Stimulated activated CD8-positive, alpha-beta memory T cell treated with anti-CD3 and anti-CD28 coated beads, Interleukin-15, amount 100 ng/mL, for 4 hours (primary cell): ENCODE measurements at places on chromosomes 5 and 9.

- DNase-seq = no peak
These were observed 155.3 kb upstream of the KLF4 start for GRCh38 chr9:107644733-107645463.

- no peak for DNase-seq
These were observed 203.3 kb downstream of the FOXD4L6 start for GRCh38 chr9:40925149-40925548.

GRCh38 chr9:35552837-35553236, 52.2 kb upstream of the TESK1 start:
- no peak for DNase-seq

GRCh38 chr9:20508242-20508641, 114.1 kb downstream of the MLLT3 start:
- DNase-seq = no peak

GRCh38 chr5:129963359-129963758, 59.1 kb downstream of the CHSY3 start:
- DNase-seq = no peak

DNA sequence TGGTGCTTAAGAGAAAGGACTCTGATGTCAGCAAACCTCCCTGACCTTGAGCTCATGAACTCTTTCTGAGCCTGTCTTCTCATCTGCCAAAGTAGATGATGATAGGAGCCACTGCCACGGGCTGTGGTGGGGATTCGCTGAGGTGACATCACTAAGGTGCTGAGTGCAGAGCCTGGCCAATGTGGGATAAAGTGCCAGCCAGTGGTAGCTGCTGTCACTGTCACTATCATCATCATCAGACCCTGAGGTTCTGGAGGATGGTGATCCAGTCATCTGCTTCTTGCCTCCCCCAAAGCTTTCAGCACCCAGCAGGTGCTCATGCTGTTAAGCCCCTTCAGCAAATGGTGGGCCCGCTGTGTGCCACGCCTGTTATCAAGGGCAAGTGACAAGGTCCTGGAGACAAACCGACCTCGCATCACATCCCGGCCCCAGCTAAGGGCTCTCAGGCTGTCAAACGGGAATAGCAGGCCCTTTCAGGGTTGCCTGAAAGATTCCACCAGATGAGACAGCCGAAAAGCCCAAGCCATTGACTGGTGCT, 6.4 kb downstream of the FPGS start:
- no peak for DNase-seq

GRCh38 chr9:92164490-92164889, 49.3 kb upstream of the SPTLC1 start:
- no peak for DNase-seq

DNA sequence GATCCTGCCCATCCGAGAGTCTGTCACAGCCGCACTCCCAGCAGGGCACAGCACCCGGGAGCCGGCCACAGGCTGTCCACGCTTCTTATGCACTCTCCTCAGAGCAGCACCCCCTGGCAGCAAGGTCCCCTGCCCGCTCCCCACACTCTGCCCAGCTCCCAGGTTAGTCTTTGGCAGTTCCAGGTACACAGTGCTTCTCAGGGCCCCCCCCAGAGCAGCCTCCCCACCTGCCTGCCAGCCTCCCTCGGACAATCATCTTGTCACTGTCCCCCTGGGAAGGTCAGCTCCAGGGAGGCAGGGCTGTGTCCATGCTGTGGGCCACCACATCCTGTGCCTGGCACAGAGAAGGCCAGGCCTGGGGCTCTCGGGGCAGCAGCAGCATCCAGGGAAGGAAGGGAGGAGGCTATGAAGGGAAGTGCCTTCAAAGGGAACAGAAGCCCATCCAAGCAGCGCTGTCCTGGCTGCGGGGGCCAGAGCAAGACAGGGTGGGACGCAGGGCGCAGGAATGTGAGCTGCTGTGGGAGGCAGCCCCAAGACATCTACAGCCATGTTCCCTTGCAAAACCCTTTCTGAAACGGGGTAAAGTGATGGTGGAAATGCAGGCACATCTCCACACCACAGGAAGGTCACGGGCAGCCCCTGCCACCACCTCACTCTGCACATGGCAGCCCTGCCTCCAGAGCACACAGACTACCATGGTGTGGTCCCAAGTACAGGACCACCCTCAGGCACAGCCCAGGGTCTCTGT, 68.6 kb upstream of the ADAMTS2 start:
- no peak for DNase-seq

DNA sequence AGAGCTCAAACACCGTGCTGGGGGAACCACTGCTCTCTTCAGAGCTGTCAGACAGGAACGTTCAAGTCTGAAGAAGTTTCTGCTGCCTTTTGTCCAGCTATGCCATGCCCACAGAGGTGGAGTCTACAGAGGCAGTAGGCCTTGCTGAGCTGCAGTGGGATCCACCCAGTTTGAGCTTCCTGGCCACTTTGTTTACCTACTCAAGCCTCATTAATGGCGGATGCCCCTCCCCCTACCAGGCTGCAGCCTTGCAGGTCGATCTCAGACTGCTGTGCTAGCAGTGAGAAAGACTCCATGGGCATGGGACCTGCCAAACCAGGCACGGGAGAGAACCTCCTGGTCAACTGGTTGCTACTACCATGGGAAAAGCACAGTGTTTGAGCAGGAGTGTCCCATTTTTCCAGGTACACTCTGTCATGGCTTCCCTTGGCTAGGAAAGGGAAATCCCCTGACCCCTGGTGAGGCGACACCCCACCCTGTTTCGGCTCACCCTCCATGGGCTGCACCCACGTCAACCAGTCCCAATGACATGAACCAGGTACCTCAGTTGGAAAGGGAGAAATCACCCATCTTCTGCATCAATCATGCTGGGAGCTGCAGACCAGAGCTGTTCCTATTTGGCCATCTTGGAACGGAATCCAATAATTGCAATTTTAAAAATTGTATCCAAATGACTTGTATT, 246.9 kb upstream of the ADAMTS16 start:
- DNase-seq = no peak

- DNase-seq = no peak
These were observed 59.2 kb downstream of the PPIC start for GRCh38 chr5:122977319-122977718.

DNA sequence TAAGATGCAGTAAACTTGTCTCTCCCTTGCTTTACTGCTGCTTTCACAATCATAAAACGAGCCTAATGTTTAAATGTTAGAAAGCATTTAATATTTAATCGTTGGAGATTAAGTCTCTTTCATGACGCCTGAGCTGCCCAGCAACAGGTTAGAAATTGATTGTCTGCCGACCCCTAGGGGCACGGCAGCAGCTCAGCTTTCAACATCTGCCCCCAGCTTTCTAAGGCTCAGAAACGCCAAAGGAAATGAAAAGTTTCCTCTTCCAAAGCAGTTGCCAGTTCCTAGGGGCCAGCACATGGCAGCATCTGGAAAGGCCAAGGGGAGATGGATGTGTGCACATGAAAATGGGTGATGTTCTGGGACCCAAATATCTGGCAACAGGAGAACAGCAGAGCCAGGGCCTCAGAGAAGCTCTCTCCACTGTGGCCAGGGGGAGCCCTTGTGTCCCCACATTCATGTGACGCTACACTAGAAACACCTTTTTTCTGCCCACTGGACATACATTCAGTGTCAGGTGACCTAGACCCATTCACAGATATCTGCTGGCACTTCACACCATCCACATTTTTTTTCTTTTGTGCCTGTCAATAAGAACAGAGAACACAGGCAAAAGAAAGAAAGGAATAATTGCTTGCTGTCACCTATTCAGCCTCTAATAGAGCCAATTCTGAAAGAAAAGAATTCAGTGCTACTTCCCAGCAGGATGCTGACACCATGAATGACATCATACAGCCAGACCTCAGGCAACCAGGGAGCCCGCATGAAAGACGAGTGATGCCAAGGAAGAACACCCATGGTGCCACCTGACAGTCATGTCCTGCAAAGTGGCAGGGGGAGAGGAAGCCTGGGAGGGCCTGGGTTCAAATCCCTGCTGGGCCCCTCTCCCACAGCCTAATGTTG, 205.0 kb upstream of the TAS2R1 start:
- no peak for DNase-seq

- DNase-seq = no peak
These were observed 21.9 kb upstream of the CNOT6 start for GRCh38 chr5:180472269-180472668.

GRCh38 chr5:163580516-163580915, 75.1 kb downstream of the MAT2B start:
- DNase-seq = no peak

DNA sequence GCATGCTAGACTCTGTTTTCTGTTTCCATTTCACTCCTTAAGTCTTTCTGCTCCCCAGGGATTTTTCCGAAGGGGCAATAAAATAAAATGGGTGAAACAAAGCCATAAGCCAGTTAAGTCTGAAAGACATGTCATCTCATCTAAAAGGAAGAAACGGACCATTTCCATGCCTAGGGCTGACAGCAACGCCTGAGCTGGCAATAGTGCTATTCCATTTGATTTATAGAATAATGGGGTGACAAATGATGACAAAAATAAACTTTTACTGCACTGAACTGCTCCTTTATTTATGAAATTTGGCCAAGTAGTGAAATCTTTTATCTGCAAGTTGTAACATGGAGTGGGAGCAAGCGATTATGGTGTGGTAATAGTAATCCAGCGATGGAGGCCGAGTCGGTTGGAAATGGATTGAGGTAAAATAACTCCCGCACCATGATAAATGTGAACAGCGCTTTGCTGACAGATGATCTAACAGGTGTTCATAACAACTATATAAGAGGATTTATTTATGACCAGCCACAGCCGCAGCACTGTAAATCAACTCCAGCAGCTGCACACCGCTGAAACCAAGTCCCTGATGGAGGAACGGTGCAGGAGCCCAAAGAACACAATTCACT, 219.8 kb upstream of the TBCA start:
- DNase-seq = no peak

DNA sequence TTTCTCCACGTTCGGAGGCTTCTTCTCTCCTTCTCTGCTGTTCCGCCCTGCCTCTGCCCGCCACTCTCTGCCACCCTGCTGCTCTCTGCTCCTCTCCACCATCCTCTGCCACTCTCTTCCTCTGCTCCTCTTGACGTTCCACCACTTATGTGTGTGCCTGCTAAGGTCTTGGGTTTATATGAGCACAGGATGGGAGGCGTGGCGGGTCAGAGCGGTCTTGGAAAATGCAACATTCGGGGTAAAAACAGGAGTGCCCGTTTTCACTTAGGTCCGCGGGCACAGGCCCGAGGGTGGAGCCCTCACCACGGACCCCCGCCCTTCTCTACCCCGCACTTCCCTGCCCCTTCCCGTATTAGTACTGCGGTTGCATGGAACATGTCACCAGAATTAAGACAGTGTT, 114.4 kb upstream of the FBXL7 start:
- DNase-seq = no peak
